ENCODE measurements at places on chromosomes 13 and 19.

DNA sequence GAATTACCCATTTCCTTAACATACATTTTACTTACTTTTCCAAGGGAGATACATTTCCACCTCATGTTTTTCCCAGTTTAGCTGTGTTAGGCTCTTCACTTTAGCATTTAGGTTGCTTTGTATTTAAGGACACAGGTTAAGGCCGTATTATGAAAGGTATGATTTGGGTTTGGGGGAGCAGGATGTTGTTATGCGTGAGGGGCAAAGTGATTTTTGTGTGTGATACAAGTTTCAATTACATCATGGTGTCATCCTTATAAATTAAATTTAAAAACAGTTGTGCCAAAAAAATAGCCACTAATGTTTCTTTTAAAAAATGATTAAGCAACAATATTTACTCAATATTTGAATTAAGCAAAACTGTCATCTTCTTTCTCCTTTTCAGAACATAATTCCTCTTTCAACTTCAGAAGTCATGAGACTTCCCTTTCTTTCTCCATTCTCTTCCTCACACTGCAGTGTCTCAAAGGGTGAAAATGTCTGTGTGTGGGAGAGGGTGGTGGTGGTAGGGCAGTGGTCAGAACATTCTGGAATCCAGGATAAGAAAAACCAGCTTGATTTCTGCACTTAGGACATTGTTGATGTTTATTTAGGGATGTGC is 126.2 kb downstream of the KCNRG start:
- DNase-seq, result no peak

DNA sequence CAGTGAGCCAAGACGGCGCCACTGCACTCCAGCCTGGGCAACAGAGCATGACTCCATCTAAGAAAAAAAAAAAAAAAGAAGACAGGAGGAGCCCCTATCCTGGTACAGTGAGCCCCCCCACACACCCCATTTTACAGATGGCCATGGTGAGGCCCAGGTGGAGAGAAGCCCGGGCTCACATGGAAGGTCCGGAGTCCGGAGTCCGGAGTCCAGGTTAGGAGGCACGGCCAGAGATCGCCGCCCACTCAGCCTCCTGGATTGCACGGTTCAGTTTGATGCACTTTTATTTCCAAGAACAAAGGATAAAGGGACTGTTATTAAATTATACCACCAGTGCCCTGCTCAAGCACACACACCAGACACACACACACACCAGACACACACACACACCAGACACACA is 11.3 kb upstream of the BTBD2 start:
- no peak for DNase-seq

- no peak for DNase-seq
Observed at GRCh38 chr13:47215736-47216135, 318.9 kb upstream of the HTR2A start.

- DNase-seq, result no peak
Observed at GRCh38 chr19:31118287-31118955, 230.8 kb downstream of the TSHZ3 start.

DNA sequence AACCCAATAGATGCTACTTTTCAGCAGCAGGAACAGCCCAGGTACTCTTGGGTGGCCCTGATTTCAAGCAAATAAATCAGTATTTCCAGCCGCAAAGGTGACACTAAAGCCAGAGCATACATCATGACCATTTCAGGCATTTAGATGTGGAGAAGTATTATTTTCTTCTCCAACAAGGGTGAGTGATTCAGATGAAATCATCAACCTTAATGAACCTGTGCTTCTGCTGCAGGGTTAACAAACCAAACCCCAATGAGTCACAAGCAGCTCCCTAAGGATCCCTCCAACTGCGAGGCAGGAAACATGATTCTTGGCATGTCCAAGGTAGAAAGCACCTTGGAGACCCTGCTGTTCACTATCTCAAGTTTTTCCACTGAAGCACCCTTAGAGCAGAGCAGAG is 32.7 kb downstream of the MBNL2 start:
- no peak for DNase-seq

DNA sequence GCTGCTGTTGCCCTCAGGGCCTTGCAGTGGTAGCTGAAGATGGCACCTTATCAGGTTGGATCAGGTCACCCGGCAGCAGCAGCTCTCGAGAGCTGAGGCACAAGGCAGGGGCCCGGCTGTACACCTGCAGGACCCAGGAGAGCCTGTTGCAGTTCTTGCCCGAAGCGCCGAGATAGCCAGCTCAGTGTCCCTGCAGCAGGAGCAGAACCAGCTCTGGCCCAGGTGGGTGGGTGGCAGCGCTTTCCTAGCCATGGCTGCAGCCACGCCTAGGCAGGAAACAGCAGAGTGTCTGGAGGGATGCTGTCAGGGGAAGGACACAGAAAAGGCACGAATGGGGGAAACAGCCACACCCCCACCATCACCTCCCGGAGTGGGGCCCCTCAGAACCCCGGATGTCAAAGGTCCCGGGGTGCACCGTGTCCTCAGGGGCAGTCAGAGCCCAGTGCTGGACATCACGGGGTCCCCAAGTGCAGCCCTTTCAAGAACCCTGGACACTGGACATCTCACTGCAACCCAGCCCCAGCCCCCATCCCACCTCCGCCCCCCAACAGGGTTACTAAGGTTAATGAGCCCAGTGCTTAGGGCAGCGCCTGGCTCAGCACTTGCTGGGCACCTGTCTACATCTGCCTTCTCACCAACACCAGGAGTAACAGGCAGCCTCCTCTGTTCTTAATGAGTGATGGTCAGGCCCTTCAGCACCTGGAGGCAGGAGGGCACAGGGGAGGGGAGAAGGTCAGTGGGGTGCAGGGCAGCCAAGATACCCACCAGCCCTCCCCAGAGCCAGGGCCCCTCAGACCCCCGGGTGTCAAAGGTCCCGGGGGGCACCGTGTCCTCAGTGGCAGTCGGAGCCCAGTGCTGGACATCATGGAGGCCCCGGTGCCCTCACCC is 8.7 kb downstream of the ACP4 start:
- no peak for DNase-seq

DNA sequence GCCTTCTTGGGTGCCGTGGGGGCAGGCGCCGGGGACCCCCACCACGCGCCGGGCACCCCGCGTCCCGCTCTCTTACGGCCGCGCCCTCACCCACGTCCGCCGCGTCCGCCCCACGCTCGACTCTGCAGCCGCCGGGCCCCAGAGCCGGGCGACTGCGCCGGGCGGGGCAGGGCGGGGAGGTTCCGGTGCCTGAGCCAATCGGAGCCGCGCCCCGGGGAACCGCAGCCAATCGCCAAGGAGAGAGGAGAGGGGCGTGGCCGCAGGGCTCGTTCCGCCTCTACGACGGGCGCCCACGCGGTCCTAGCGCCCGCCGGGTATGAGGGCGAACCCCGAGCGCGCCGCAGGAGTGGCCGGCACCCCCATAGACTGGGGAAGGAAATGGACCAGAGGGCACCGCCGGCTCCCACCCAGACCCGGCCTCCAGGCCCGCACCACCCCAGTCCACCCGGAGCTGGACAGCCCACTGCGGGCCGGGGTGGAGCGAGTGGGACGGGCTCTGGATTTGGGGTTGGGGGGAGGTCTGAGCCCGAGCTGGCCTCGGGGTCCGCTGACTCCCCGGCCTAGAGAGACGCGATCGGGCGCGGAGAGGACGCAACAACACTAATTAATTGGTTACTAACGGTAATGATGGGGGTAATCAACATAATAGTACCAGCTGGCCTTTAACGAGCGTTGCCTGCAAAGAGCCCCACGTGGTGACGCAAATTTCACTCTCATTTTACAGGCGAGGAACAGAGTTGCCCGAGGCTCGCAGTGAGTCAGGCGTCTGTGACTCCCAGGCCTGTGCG is at the start of gene MFSD12:
Gene MFSD12 (minus strand): TSS at position 126 of the 788 bp plus-strand sequence. CDS start 183 bp downstream, outside the sequence.
- peak; percentile 84 for DNase-seq

DNA sequence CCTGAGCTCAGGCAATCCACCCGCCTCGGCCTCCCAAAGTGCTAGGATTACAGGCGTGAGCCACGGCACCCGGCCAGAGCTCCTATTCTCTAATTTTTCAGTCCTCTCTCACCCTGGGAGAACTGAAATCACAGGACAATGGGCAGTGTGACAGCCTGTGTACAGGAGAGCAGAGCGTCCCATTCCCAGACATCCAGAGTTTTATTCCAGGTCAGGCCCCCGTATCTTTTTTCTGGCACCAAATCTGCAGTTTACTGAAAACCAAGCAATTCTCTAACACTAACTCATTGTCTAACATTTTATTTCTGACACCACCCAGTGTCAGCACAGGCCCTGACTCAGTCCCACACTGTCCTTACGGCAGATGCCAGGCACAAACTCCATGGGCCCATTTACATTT is 6.7 kb downstream of the ZNF708 start:
- DNase-seq, result no peak
